ENCODE measurements at places on chromosomes 3 and 15.

- DNase-seq = no peak
Observed at GRCh38 chr3:187733371-187733770, 11.9 kb downstream of the BCL6 start.

- DNase-seq = no peak
Observed at GRCh38 chr3:55245351-55245750, 241.8 kb downstream of the WNT5A start.

- DNase-seq = no peak
Observed at GRCh38 chr3:57078344-57078634, 17.8 kb downstream of the SPATA12 start.

DNA sequence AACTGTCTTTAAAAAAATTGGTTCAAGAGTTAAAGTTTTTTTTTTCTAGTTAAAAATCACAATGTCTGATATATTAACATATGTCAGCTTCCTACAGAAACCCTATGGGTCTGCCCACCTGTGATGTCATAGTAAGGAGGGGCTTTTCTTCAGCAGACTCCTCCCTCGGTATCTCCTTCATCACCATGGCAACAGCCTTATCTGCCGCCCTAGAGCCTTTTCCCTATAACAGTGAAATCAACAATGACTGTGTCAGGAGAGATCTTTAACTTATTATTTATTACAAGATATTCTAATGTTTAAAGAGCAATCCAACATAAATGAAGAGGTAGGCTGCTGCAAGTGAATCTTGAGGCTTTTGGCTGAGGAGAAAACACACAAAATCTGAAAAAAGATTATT, 138.7 kb downstream of the PEX5L start:
- DNase-seq = no peak

DNA sequence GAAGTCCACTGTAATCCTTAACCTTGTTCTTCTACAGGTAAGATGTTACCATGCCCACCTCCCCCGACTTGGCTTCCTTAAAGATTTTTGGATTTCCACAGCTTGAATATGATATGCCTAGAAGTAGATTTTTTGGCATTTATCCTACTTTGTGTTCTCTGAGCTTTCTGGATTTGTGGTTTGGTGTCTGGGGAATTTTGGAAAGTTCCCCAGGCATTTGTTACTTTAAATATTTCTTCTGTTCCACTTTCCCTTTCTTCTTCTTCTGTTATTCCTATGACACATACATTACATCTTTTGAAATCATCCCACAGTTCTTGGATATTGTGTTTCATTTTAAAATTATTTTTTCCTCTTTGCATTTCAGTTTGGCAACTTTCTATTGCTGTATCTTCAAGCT, 122.1 kb upstream of the TMEM108 start:
- no peak for DNase-seq

- DNase-seq = no peak
Observed at GRCh38 chr3:171672124-171672523, 138.2 kb downstream of the PLD1 start.

- no peak for DNase-seq
Observed at GRCh38 chr3:9032231-9032777, 69.0 kb upstream of the RAD18 start.

DNA sequence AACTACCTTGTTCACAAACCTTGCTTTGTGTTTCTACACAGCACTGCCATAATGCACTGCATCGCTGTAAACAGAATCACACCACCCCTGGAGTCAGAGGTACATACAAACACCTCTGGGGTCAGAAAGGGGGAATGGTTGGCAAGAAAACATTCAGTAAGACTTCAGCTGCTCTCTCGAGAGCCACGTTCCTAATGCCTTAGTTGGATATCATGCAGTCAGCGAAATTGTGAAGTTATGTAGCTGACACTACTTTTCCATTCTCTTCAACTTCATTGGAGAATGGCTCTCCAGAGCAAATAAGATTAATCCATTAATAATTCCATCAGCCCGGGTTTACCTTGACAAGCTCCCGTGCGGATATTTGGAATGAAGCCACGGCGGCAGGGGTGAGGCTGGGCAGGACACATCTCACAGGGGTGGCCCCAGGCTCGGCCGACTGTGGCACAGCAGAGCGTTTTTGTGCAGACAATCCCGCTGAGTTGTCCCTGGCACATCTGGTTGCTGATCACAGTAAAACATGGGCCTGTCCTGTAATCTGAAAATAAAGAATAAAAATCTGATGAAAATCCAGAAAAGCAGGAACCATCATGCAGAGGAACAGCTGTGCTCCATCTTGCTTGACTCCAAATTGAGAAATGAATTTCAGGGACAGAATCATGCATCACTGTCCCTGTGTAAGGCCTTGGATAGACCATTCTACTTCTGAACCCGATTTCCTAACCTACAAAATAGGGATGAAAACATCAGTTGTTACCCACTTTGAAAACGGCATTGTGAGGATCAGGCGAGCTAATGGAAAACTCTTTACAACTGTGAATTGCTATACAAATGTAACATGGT, 108.0 kb downstream of the FBN1 start:
- no peak for DNase-seq

- DNase-seq = no peak
Observed at GRCh38 chr3:68206524-68207117, 552.2 kb upstream of the SUCLG2 start.

DNA sequence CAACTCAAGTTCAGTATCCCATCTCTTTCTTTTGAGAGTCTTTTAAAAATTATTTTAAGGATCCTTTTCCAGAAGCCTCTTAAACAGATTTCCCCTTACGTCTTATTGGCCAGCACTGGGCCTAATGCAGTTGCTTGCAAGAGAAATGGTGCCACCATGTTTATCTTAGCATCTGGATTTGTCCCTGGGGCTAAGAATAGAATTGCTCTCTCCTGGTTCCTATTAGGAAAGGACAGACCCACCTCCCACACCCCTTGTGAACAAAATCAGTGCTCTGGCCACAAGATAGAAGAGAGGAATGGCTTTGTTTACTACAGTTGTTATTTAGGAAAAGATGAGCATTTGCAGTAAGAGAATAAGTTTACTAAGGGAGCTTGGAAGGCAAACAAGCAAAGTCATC, 128.2 kb upstream of the CGNL1 start:
- no peak for DNase-seq

DNA sequence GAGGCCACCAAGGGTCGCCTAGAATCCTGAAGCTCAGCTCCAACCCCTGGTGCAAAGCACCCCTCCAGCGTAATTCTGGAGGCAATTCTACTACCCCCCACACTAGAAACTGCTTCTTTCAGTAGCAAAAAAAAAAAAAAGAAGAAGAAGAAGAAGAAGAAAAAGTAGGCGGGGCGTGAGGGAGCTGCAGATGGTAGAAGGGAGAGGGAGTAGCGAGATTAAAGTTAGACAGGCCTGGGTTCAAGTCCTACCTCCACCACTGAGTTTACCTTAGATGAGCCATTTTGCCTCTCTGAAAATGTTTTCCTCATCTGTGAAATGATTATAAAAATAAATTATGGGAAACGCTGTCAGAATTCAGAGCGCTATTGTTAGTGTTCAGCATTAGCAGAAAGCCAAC, 913 bp downstream of the FAM174B start:
- DNase-seq = no peak

DNA sequence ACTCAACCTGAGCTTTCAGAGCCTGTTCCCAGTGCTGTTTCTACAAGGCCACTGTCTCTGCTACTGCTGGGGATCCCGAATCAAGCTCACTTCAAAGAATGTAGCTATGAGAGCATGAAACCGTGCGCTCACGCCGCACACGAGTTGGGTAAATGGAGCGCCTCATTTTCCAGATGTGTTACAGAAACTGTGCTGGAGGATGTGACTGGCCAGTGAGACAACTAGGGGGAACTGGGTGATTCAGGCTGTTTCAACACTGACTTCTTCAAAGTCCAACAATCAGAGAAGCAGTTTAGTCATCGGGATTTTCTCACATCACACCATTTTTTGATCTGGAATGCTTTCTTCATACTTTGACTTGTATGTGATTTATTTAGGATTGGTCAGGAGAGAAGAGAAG, 3.5 kb downstream of the ZNF710 start:
- no peak for DNase-seq

GRCh38 chr15:91873138-91873536, 19.6 kb downstream of the SLCO3A1 start:
- DNase-seq = no peak

DNA sequence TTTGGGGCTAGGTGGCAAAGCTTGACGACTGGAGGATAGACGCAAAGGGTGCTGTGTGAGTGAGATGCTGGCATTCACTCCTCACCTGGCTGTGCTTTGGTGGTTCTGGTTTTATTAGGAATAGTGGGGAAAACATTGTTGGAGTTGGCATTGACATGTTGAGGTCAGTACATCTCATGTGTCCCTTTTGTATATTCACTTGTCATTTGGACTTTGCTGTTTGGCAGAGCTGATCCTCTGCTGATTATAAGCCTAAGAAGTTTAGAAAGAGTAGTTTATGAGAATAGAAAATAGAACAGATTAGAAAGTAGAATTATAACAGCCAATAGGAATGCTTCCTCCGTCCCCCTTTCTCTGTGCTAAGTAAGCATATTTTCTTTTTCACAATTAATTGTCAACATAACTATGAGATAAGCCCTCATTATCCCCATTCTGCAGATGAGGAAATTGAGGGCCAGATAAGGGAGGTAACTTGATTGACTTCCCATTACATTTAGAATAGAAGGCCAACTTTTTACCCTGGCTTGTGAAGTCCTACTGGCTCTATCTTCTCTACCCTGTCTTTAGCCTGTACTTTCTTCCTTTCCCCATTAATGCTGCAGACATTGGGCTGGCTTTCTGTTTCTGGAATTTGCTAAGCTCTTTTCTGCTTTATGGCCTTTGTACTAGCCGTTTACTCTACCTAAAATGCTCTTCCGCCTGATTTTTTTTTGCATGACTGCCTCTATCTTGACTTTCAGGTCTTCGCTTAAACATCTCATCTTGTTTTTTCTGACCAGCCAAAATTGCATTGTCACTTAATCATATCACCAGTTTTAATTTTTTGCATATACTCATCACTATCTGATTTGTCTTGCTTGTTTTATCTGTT, 12.8 kb downstream of the ITPR1 start:
- no peak for DNase-seq

DNA sequence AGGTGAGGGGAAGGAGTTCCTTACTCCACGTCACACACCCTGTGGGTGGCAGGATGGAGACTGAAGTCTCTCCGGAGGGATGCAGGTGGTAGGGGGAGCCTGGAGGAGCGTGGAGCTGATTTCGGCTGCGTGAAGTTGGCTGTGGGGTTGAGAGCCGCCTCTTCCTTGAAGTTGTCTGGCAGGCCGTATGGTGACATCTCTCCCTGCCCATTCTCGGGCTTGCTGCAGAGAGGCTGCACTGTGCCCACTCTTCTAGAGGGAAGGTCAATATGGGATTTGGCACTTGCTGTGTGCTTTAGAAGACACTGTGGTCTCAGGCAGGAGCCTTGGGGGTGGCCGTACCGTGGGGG, 13.4 kb upstream of the FBLN2 start:
- no peak for DNase-seq

DNA sequence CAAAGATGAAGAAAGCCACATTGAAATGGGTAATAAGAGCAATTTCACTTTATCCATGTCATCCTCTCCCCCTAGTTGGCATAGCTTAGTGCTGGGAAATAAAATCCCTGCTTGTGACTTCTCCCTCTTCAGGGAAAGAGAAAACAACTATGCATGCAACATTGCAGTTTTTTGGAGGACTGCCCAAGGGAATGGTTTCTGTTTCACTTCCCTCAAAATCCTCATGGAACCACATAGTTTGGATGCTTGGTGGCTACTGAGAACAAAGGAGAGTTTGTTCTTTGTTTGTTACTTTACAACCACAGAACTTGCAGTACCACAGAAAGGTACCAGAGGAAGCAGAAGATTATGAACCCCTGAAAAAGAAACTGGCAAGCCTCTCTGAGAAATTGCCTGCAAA, 384.6 kb upstream of the RORA start:
- DNase-seq = no peak

GRCh38 chr15:95567686-95568085, 762.8 kb upstream of the NR2F2 start:
- DNase-seq = no peak

DNA sequence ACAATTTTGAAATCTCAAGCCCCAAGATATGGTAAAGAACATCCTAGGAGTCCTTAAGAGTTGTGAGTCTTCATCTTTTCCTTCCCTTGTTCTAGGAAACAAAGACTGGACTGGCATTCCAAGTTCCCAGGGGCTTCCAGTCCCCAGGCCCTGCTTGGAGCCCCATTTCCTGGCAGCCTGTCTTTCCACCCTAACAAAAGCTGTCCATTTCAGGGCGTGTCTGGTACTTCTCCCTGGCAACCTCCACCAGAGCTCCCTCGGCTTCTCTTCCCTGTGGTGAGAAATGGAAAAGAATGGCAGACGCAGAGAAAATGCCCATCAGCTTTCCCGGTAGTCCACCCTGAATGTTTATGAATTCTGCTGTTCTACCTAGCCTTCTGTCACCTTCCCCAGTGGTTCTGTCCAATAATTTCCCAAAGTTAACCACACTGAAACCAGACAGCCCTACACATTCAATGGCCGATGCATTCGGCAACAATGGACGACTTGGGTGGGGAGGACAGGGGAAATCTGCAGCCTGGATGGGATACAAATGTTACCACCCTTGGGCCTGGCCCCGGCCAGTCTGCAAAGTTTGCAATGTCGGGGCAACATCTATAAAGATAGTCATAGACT, 6.8 kb downstream of the RAB6B start:
- no peak for DNase-seq

- DNase-seq = no peak
Observed at GRCh38 chr3:134033315-134033996, 3.7 kb upstream of the SLCO2A1 start.

DNA sequence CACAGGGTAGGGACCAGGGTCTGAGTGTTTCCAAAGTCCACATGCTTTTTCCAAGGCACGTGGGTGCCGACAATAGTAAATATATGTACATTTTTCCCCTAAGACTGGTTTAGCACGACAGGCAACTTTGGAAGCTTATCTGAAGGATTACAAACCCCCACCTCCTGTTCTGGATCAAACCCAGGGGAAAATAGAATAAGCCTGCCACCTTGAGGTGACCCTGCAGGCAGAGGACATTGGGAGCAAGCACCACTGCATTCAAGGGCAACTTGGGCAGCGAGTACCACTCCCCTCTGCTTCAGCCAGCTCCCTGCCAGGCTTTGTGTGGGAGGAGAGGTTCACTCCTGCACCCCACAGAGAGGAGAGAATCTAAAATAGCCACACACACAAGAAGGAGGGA, 44.8 kb downstream of the KBTBD12 start:
- DNase-seq = no peak

GRCh38 chr15:96327155-96327741, 3.3 kb upstream of the NR2F2 start:
- DNase-seq = no peak
